ENCODE measurements at places on chromosomes 4 and X. TPM values are rescaled to one million over a fixed set of nuclear protein-coding genes. Genes with fewer than 3 reads are reported as not detected.

Gene ZNF157
- total RNA-seq: 0.19 TPM

Gene PITX2
- not detected for total RNA-seq

Gene ARMCX4
- 0.94 TPM for total RNA-seq

Gene RAB41
- not detected for total RNA-seq

Gene TBCK
- 18.0 TPM for total RNA-seq

Gene SPANXN3
- not detected for total RNA-seq
